Ovary (tissue), 10 donors: ENCODE measurements at places on chromosomes 2 and 18.

DNA sequence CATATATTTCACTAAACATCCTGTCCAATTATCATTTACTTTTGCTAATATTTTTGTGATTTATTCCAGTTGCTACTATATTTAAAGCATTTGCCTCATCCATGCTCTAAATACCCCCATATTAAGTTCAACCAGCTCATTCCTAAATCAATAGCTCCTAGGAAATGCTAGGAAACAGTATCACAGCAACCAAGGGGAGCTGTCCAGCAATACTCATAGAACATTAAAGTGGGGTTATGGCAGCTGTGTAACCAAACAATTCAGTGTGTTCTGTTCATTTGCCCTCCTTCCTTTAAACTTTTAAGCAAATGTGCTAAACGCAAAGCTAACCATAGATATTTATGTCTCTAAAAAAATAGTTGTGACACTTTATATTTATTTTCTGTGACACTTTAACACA is 41.1 kb downstream of the ACVR1C start:
- DNase-seq: no peak

- DNase-seq: no peak
These were observed 113.5 kb downstream of the ESCO1 start for GRCh38 chr18:21486905-21487437.

DNA sequence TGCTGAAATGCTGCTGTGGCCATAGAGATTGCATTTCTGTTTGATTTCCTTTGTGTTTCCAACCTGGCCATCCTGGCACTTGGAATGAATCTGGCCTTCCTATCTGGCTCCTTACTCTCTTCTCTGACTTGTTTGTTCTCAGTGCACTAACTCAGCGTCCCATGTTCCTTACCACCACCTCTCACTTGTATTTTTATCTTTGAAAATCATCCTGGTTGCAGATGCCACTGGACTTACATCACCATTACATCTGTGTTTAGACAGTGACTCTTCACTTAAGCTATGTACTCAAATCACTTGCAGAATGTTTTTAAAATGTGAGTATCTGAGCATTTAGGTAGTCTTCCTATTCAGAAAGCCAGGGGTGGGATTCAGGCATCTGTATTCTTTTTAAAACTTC is 239.5 kb downstream of the WDR7 start:
- no peak for DNase-seq

GRCh38 chr2:239114119-239114581 is 266.3 kb downstream of the TWIST2 start:
- DNase-seq: no peak

- DNase-seq: no peak
These were observed 756.5 kb downstream of the GALR1 start for GRCh38 chr18:78006006-78006773.

GRCh38 chr2:72932045-72932740 is 14.9 kb downstream of the EMX1 start:
- no peak for DNase-seq

DNA sequence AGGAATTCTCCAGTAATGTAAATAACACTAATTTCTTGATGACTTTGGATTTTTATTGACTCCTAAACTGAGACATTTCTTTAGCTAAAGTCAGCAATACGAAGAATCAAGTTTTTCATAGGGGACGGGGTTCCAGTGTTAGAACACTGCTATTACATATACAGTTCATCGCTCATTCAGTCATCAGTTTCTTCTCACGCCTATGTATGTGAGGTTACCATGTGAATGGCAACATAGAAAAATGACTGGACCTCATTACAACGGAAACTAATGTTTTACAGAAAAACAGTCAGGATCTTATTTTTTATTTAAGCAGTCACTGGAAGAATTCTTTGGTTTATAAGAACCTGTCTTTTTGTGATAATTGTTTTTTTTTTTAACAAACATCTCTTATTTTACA is 56.4 kb downstream of the THADA start:
- DNase-seq: no peak

GRCh38 chr2:149146876-149147275 is 108.4 kb downstream of the LYPD6B start:
- DNase-seq: no peak

GRCh38 chr2:55993685-55994084 is 70.1 kb upstream of the EFEMP1 start:
- DNase-seq: no peak

DNA sequence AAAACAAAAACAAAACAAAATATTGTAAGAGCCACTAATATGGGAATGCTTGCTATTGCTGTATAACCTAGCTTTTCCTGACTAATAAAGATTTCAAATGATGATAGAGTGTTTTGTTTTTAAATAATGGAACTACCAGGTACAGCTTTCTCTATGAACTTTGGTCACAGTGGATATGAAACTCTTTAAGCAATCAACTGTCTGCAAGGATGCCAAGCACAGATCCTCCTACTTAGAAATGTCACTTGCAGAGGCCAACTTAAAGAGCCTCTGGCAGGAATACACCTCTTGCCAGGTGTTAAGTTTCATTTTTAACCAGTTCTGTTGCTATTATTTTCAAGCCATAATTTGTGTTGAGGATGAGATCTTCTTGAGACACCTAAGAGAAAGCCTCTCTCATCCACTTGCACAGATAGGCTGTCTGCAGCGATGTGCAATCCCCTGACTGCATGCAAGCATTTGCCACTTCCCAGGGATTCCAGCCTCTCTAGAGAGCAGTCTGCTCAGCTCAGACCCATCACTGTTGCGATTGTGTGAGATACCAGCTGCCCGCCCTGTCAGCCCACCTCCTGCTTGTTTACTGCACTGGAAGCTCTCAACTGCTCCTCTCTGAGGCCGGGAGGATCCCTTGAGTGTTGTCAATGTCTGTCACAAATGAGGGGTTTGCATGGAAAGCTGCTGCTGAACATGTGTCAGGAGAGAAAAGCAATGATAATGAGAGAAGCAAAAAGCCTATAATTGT is 86.1 kb upstream of the SCG2 start:
- DNase-seq: no peak

GRCh38 chr2:235715601-235716000 is 221.8 kb downstream of the AGAP1 start:
- DNase-seq: no peak

DNA sequence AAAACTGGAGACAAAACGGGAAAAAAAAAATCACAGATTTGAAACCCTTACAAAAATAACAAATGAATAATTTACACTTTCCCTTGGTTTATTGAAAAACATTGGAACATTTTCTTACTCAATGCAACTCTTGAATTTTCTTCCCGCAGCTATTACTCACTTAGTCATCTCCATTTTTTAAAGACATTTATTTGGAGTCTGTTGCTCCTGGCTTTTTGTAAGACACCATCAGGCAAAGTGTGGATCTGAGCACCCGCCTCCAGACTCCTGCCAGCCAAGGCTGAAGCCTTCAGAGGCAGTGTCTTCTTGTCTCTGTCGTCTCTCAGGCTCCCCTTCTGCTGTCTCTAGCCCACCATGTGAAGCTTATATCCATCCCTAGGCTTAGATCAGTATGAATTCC is 46.2 kb downstream of the TRIB2 start:
- no peak for DNase-seq

- DNase-seq: no peak
These were observed 220.8 kb downstream of the TFCP2L1 start for GRCh38 chr2:121064186-121064585.

DNA sequence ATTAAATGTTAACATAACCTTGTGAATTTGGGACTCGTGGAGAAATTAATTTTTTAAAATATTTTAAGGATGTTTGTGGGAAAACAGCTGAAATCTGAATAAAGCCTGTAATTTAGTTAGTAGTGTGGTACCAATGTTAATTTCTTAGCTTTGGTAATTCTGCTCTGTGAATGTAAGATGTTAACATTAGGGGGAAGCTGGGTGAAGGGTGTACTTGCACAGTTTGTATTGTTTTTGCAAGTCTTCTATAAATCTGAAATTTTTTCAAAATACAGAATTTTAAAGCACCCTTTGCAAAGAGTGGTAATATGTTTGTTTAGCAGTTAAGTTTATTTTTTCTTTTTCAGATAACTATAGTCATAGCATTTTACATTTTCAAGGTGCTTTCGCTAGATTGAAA is 4.5 kb downstream of the PTPRM start:
- no peak for DNase-seq

DNA sequence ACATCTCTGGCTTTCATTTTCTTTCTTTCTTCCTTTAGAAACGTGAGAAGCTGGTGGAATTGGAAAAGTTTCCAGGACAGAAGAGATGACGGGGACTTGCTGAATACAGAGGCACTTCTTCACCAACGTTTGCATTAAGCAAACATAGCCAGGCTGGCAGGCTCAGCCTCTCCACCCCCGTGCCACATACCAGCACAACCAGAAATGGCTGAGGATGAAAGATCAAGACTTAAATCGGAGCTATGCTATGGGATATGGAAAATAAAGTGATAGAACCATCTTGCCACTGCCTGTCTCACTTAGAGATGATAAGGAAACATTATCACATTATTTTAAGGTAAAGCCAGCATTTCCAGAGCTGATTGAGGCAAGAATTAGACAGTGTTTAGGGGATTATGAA is 483.3 kb downstream of the BCL11A start:
- no peak for DNase-seq

DNA sequence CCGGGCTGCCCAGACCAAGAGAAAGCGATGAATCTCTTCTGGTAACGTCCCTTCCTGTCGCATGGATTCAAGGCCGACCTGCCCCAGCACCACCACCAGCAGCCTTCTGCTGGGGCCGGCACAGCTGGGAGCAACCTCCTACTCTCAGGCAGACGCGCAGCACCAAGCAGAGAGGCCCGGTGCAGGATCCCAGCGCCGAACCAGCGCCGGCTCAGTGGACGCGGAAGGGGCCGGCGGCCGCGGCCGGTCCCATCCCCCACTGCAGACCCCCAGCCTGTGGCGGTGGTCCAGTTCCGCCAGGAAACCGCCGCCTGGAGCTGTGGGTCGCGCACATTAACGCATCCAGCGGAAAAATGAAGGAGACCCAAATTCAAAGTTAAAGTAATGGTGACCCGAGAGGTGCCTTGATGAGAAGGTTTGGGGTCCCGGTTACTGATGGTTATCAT is 525 bp upstream of the MAL start:
- DNase-seq: no peak

DNA sequence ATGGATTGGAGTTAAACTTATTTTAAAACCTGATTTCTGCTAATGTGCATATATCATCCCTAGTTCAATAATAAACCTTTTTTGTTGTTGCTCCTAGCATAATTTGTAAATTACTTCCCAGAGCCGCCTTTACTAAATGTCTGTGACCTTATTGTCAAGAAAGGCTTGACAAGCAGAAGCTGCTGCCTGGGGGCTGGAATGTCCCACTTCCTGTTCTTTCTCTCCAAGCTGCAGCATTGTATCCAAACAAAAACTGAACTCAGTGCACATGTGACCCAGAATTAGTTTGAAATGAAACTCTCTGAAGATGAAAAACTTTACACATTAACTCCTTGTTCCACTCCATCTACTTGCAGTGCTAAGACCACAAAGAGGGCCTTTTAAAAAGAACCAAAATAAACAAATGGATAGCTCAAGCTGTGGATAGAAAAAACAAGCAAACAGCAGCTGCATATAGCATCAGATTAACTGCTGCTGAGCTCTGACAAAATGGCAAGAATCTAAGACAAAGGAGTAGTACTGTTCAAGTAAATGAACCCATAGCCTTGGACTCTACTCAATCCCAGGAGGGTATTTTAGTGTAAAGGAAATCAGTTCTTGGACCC is 99.8 kb upstream of the NEUROD1 start:
- DNase-seq: no peak

DNA sequence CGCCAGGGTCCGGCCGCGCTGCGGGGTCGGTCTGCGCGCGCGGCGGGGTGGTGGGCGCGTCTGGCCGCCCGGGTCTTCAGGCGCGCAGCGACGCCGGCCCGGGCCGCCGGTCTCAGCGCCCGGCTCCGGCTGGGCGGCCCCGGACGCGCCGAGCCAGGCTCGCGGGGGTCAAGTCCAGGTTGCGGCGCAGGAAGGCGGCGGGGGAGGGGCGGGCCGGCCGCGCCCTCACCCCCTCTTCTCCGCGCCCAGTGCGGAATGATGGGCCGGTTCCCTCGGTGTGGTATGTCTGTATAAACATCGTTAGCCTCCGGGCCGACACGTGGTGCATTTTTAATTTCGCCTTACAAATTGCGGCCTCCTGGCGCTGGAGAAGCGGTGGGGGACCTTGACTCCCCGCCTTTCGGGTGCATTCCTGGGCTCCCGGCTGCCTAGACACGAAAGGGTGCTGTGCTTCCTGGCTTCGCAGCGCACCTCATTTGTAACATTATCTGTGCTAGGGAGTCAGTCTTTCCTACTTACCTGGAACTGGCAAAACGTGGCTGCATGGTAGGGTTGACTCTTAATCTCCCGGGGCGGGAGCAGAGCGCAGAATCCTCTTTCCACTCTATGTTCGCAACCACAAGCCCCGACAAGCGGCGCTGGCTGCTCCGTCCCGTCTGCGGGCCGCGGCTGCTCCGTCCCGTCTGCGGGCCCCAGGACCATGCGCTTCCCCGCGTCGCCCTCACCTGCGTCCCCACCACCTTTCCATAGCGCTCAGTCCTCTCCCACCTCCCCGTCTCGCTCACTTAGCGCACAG is 69.0 kb downstream of the CTAGE1 start:
- peak; percentile 85 for DNase-seq

DNA sequence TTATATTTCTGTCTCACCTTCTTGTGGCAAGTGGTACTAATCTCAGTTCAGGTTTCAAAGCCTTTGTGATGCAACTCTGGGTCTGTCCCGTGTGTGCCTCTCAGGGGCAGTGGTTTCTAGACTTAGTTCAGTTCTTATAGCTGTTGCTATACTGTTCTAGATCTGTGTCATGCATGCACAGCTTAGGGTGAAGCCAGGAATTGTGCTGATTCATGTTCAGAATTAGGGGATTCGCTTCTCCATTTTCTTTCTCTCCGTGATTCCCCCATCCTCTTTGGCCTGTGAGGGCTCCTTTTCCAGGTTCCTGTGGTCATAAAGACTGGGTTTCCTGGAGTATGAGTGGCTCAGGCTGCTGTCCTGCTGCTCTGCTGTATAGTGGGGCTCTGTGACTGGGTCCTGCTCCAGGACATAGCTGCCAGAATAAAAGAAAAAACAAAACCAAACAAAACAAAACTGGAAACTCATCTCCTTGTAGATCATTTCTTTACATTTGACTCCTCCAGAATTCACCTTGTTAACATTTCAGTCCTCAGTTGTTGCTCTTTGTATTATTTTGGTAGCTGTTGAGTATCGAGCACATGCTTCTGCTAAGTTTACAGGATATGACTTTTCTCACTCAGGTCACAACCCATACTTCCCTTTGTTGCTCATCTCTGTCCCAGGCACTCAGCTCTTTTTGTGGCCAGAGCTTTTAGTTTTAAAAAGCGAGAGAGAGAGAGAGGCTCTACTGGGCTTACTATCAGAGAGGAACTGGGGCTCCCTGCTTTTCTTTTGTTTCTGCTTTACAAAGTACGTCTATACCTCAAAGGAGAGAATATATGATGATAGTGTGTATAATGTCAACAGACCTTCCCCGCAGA is 34.2 kb downstream of the CERS6 start:
- no peak for DNase-seq

GRCh38 chr2:45412754-45413379 is 198.2 kb downstream of the SRBD1 start:
- DNase-seq: no peak

GRCh38 chr2:31322371-31322770 is 88.4 kb downstream of the EHD3 start:
- no peak for DNase-seq

GRCh38 chr18:59733421-59733820 is 36.2 kb upstream of the CCBE1 start:
- DNase-seq: no peak

- peak; percentile 84 for DNase-seq
These were observed 211.8 kb downstream of the SLC8A1 start for GRCh38 chr2:40240070-40240469.
